ENCODE measurements at places on chromosomes 3 and 15.

- no peak for DNase-seq
Observed at GRCh38 chr3:13705702-13706280, 156.9 kb downstream of the FBLN2 start.

DNA sequence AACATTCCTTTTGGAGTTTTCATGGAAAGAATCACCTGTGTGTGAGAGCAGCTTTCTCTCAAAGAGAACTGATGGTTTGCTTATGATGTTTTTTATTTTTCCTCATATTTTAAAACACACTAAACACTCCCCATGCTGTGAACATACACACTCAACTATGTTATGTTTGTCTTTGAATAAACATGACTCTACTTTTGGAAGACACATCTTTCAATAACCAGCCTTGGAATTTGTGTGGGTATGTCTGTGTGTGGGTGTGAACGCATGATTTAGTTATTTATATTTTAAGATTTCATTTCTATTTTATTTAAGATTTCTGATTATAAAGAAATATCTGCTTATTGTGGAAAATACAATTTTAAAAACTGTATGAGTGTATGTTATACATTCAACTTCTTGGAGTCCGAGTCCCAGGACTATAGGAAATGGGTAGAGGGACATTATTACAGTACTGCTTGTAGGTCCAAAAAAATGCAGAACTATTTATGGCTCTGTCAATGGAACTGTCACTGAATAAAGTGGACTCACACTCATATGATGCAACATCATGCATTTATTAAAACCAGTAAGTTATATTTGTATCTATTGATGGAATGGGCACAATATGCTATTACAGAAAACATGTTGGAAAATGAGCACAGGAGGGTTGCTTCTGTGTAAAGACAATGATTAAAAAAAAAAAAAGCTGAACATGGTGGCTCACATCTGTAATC is 43.5 kb downstream of the PDZRN3 start:
- no peak for DNase-seq

DNA sequence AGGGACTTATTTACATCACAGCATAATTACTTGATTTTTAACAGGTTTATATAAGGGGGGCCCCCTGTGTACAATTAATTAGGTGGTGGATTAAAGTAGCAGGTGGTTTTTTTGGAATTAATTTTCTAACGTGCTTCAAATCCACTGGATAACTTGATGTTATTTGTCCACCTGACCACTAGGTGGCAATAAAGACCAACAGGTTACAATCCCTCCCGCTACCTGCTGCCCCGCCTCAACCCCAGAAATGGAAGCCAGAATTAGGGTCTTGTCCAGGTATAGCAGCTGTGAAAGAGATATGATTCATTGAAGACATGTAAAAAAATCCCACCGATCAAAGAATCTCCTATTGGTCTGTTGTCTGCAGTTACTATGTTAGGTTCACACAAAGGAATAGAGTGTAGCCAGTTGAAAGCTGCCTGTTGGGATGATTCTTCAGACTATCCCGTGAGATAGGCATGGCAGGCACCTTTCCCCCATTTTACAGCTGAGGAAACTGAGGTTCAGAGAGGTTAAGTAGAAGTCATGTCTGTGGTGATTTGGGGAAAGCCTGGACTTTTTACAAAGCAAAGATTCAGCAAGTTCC is 44.0 kb downstream of the MFSD1 start:
- peak; percentile 57 for DNase-seq

DNA sequence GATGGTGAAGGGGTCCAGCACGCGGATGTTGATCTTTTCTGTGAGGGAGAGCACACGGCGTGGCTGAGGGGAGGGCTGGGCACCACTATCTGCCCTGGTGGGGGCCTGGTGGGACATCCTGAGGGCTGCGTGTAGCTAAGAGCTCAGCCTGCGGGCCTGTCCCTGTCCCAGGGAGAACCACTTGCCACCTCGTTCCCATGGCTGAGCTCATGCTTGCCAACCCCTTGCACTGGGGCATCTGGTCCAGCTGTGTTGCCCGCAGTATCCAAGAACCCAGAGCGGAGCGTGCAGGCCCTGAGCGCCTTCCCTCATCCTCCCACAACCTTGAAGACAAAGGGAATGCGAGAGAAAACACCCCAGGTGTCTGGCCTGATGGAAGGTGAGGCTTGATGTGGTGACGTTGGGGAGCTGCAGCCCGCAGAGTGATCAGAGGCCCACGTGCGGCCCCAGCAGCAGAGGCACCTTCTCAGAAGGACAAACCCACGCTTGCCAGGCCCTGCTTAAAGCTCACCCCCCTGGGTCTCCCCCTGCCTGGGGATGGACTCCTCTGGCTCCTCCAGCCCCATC is 28.9 kb downstream of the TKT start:
- DNase-seq, result no peak

- no peak for DNase-seq
Observed at GRCh38 chr3:178761024-178761423, 224.8 kb downstream of the KCNMB2 start.

GRCh38 chr15:101613130-101614000 is 38.8 kb downstream of the TM2D3 start:
- no peak for DNase-seq

DNA sequence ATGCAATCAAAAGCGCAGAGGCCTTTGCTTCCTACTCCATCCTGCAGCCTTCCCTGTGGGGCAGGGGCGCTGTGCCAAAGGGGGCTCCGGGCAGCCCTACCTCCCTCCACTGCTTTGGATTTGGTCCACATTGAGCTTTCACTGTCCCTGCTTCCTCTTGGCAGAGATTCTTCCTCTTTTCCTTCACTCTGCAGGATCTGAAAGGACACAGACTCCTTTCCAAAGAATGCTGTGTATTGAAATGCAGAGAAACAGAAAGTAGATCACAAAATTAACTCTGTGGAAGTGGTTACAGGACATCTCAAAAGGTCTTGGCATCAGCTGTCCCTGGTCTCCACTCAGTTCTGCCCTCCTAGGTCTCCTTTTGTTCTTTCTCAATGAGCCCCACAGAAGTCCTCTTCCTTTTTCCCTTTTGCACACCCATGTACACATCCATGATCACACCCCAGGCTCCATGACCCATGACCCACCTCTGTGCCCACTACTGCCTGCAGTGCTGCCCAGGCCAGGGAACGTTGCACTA is 64.1 kb downstream of the CCR1 start:
- DNase-seq, result no peak

GRCh38 chr3:184525337-184526087 is 36.1 kb upstream of the EPHB3 start:
- DNase-seq, result no peak

DNA sequence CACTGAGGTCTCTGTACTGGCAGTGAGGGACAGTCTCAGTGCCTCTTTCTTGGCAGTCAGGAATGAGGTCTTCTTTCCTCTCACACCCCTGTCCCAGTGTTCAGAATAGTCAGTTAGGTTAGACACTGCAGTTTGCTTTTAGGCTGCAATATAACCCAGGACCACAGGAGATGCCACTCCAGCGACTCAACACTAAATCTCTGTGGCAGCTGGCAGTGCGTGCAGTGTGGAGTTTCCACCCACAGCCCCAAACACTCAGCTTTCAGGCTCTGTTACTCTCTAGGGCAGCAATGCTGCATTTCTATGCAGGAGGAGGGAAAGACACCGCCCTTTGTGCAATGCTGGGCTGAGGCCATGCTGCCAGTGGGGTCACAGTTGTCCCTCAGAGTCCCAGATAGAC is 150.2 kb upstream of the SUCLG2 start:
- DNase-seq, result no peak

GRCh38 chr3:17330660-17331059 is 411.8 kb downstream of the TBC1D5 start:
- DNase-seq, result no peak

DNA sequence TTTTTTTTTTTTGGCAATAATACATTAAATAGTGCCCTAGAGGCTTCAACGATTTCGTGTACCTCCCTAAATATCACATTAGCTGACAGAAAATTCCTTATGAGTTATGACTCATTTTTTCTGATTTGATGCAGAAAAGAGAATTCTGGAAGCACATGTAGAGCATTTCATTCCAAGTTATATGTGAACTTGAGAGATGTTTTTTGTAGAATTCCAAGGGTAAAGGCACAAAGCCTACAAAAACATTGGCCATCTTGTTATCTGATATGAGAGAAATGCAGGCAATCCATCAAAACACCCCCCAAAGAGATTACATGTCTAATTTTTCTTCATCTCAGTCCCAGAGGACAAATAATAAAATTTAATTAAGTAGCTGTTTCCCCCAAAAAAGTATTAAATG is 6.7 kb upstream of the PFN2 start:
- DNase-seq, result no peak
